ENCODE measurements at places on chromosomes 1 and 21.

DNA sequence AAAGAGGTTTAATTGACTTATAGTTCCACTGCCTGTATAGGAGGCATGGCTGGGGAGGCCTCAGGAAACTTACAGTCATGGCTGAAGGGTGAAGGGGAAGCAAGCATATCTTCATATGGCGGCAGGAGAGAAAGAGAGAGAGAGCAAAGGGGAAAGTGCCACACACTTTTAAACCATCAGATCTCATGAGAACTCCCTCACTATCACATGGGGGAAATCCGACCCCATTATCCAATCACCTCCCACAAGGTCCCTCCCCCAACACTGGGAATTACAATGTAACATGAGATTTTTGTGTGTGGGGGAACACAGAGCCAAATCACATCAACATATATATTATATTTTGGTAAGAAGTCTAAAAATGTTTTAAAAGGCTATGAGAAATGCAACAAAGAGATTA is 27.2 kb downstream of the FABP3 start:
- DNase-seq, result no peak

- no peak for DNase-seq
Measured at GRCh38 chr21:43306911-43307676, 119.8 kb downstream of the SIK1 start.

GRCh38 chr1:224266105-224266914 is 63.7 kb downstream of the NVL start:
- no peak for DNase-seq

GRCh38 chr1:201305815-201306214 is 22.5 kb downstream of the PKP1 start:
- no peak for DNase-seq

GRCh38 chr1:43274125-43274803 is 4.5 kb downstream of the TMEM125 start:
- DNase-seq, result peak; percentile 8

DNA sequence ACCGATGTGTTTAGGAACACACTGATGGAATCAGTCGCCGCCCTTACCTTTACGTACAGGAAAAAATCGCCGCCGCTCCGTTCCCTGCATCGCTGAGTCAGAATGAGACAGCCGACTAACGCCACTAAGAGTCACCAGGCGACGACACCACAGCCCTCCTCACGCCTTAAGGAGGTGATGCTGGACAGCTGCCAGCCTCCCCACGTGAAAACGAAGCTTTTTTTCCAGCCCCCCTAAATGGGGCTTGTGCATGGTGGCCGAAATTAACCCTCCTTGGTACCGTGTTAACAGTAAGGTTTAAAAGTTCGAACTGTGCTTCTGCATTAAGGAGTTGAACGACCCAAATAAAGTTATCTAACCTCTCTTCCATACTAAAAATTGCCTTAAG is 511 bp downstream of the DNTTIP2 start:
- no peak for DNase-seq

- DNase-seq, result no peak
Measured at GRCh38 chr1:32767156-32767555, 50.0 kb downstream of the YARS1 start.

GRCh38 chr1:156852418-156852874 is 6.5 kb downstream of the INSRR start:
- no peak for DNase-seq

DNA sequence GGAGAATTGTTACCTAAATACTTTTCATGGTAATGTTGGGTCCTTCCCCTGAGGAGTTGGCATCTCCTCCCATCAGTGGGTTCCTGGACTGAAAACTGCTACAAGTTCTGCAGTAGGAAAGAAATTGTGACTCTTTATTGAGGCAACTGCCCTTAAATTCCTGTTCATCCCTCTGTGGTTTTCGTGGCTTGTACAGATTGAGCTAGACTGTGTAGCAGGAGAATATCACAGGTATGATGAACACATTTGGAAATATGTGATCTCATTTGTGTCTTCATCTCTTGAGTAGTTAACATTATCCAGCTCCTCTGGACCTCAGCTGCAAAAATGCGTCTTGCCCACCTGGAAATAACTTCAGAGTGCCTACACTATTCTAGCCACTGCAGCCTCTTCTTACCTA is 390.6 kb downstream of the PTPRC start:
- no peak for DNase-seq

DNA sequence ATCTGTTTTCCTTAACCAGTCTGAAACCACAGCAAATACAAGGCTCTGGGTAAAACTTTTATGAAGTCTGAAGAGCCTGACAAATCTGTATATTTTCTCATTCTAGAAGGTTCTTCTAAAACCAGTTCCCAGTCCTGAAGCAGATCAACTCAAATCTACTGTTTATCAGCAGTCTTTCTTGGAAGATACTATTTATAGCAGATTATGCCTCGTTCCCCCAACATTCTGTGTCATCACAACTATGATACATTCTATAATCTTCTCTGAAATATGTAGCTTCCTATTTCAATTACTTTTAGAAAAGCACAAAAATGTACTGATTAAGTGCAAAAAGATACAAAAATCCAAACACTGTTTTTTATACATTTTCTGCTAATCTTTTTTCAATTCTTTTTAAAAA is 67.5 kb downstream of the NIBAN1 start:
- DNase-seq, result no peak

DNA sequence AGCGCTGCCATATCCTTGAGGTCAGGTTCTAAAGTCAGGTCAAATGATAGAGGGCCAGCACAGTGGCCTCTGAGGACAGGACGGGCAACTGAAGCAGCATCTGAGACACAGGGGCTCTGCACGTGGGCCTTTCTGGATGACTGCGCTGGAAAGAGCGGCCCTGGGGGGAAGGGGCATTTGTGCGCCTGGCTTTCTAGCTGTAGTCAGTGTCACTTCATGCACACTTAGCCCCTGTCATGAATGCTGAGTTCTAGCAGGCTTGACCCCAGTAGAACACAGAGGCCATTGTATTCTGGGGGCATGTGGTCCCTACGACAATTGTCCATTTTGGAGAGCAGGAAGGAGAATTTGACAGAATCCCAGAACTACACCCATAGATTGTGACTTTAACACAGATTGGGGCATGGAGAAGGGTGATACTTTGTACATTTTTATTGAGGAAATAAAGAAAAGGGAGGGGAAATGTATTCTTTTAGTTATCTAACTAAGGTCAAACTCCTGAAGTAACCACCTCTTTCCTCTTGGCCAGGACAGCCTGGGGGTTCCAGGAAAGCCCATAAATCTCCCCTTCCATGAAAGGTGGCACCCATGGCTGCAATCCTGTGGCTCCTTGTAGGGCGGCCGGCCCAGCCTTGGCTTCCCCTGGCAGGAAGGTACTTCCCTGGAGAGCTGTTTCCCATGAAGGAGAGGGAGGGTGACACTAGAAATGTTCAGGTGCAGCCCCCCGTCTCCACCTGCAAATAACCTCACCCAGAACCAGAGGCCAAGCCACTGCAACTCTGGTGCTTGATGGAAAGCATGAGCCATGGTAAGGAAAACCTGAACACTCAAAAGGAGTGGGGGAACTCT is 34.4 kb downstream of the NTPCR start:
- DNase-seq, result no peak

- no peak for DNase-seq
Measured at GRCh38 chr1:111234258-111234657, 6.7 kb downstream of the CHI3L2 start.

DNA sequence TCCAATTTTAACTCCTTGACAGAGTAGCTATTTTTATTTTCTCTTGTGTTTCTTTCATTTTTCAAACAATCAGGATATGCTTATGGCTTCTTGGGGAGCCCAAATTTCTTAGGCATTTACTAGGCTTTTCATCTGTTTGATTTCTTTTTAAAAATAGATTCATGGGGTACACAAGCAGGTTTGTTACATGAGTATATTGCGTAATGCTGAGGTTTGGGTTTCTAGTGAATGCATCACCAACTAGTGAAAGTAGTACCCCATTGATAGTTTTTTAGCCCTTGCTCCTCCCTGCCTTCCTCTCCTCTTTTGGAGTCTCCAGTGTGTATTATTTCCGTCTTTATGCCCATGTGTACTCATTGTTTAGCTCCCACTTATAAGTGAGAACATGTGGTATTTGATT is 190.7 kb downstream of the CENPF start:
- no peak for DNase-seq

- DNase-seq, result no peak
Measured at GRCh38 chr1:205480349-205480985, 24.0 kb upstream of the CDK18 start.

- DNase-seq, result no peak
Measured at GRCh38 chr1:237542525-237543418, 347.9 kb downstream of the ZP4 start.

GRCh38 chr1:244029124-244029523 is 22.0 kb upstream of the ZBTB18 start:
- DNase-seq, result no peak

DNA sequence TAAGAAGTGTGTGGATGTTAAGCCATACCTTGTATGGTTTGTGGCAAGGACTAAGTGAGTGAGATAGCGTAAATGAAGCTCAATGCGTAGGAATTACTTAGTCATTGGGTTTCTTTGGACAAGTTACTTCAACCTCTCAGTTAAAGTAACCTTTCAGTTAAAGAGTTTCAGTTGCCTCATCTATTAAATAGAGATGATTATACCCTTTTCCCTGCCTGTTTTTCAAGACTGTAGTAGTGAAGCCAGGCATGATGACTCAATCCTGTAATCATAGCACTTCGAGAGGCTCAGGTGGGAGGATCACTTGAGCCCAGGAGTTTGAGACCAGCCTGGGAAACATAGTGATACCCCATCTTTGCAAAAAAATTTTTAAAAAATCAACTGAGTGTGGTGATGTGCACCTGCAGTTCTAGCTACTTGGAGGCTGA is 6.3 kb downstream of the ZMPSTE24 start:
- DNase-seq, result no peak

- DNase-seq, result peak; percentile 40
Measured at GRCh38 chr21:36120304-36120888, 14.5 kb upstream of the CBR3 start.

DNA sequence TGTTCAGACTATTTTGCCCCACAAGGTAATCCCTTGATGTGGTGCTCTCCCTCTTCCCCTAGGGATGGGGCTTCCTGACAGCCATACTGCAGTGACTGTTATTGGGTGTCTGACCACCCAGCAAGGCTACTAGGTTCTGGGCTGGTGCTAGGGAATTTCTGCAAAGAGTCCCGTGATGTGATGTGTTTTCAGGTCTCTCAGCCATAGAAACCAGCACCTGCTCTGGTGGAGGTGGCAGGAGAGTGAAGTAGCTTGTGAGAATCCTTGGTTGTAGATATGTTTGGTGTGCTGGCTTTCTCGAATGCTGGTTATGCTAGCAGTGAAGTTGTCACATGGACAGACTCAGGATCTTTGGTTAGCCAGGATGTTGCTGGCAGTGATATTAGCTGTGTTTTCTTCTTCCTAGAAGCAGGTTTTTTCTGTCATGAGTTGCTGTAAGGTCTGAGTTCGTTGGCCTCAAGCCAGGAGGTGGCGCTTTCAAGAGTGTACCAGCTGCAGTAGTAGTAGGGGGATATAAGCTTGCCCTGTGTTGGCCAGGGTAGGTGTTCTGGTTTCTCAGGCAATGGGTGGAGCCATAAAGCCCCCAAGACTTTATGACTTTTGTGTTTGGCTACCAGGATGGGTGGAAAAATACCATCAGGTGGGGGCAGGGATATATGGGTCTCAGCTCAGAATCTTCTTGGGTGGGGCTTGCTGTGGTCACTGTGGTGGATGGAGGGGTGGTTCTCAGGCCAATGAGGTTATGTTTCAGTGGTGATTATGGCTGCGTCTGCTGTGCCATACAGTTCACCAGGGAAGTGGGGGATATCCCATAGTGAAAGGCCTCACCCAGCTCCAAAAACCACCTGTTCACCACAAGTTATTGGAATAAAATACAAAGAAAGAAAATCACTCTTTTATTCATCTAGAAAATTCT is 1112.3 kb downstream of the KCNT2 start:
- no peak for DNase-seq

- no peak for DNase-seq
Measured at GRCh38 chr1:21495225-21495820, 13.9 kb upstream of the ALPL start.

GRCh38 chr1:36956570-36956969 is 77.7 kb downstream of the GRIK3 start:
- no peak for DNase-seq

- no peak for DNase-seq
Measured at GRCh38 chr1:165182975-165183374, 173.5 kb downstream of the LMX1A start.

DNA sequence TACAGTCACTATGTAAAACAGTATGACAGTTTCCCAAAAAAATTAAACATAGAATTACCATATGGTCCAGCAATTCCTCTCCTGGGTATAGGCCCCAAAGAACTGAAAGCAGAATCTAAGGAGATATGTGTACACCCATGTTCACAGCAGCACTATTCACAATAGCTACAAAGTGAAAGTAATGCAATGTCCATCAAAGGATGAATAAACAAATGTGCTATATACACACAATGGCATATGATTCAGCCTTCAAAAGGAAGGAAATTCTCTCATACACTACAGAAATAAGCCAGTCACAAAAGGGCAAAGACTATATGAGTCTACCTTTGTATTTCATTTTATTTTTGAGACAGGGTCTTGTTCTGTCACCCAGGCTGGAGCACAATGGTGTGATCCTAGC is 120.4 kb downstream of the TOMM20 start:
- DNase-seq, result no peak

DNA sequence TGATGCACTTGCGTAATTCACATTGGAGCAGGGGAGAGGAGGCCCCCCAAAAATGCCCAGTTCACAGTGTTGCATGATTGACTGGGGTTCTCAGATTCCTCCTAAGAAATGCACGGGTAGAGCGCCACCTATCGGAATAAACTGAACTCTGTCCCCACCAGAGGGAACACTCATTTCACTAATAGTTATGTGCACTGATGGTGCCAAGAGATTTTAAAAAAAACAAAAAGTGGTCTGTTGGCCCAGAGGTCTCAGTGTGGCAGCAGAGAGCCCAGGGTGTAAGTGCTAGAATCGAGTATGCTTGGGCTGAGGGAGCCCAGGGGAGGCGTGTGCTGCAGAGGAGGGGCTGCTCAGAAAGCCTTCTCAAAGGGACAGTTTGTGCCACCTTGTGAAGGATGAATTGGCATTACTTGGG is 6.9 kb downstream of the PINK1 start:
- no peak for DNase-seq

DNA sequence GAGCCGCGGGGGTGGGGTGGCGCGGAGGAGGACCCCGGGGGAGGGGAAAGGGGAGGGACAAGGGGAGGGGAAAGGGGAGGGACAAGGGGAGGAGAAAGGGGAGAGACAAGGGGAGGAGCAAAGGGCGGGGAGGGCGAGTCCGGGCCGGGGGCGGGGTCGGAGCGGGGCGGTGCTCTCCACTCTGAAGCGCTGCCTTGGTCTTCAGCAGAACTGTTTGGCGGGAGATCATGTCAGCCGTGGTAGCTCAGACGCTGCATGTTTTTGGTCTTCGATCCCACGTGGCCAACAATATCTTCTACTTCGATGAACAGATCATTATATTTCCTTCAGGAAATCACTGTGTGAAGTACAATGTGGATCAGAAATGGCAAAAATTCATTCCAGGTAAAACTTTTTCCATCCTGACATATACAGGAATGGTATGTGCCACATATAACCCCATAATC is 420 bp downstream of the CFAP57 start:
- DNase-seq, result peak; percentile 72

GRCh38 chr1:32538887-32539583 is at the start of gene ZBTB8A:
TSS of gene ZBTB8A (plus strand) at chr1:32539427. CDS start at chr1:32592932, 53,505 bp downstream.
- DNase-seq, result peak; percentile 20

- peak; percentile 57 for DNase-seq
Measured at GRCh38 chr21:42093991-42094421, 22.9 kb downstream of the UMODL1 start.
